ENCODE measurements at places on chromosomes 13 and 19. TPM values are rescaled to one million over a fixed set of nuclear protein-coding genes. Genes with fewer than 3 reads are reported as not detected.

LILRA1 gene
- 0.27 TPM for total RNA-seq

DNA sequence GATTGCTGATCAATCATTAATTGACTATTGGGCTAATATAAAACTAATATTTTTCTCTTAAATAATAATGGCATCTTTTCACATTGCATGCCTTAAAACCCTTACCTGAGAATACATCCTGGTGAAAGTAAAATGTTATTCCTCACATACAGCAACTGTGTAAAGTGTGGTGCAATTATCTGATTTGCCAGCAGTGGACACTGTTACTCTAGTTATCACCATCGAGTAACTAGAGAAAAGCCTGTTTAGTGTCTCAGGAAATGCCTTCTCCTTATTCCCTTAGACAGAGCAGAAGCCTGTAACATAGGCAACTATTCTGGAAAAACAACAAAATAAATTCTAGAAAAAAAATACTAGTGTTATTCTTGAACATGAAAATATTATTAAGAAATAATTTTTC, 459.8 kb downstream of the FGF14 start:
- no peak overlapping the region for H3K27ac ChIP-seq
- H3K36me3 ChIP-seq: no peaks in the 10 kb centered on the region
- H3K4me1 ChIP-seq: no peaks in the 10 kb centered on the region
- no peak for DNase-seq
- H3K27me3 ChIP-seq: no peaks in the 10 kb centered on the region

DNA sequence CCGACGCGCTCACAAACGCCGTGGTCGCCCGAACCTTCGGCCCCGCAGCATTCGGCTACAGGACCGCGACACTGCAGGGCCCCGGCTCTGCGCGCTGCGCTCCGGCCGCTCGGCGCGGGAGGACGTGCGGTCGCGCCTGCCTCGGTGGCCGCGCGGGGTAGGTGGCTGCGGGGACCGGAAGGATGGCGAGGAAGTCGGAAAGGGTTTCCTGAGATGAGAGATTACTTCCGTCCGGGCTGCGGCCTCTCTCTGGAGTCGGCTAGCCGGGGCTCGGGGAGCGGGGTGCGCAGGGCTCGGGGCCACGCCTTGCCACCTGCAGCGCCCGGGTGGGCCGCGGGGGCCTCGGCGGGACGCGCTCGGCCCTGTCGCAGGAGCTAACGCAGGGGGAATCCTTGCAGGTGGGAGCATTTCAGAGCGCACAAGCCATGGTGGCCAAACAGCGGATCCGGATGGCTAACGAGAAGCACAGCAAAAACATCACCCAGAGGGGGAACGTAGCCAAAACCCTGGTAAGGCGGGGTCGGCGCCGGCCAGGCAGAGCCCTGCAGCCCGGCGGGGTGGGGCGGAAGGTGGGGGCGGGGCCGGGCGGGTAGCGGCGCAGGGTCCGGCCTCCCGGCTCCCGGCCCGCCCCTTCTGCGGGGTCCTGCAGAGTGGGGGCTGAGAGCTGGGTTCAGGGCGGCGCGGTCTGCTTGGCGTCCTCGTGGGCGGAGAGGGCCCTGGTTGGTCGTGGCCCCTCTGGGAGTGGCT, at the start of gene SERP2:
Gene SERP2, plus strand, starts transcription at position 224 of the 747 bp plus-strand sequence. Its CDS starts 202 bp downstream, at position 426.
- peaks cover 2% of the 10 kb centered on the region for H3K4me1 ChIP-seq
- no peak within 1 kb of the TSS for H3K27ac ChIP-seq
- H3K27me3 ChIP-seq: peaks cover 9% of the 10 kb centered on the region
- no peak for DNase-seq

DNA sequence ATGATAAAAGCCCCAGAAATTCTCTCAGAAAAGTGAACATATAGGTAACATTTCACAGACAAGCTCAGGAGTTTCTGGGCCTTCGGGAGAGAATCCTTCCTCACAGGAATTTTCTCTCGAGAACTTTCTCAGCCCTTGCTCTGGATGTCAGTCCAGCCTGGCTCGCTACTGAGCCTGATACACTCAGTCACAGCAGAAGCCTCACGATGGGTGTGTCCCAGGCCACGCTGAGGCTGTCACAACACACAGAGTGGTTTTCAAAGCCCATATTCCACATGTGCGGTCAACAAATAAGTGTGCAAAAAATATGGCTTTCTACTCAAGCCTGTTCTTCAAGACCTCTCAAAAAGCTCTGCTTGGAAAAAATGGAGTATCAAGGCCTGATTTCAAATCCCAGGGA, 31.5 kb upstream of the MEDAG start:
- no peak overlapping the region for H3K4me3 ChIP-seq
- H3K27me3 ChIP-seq: no peaks in the 10 kb centered on the region
- H3K27ac ChIP-seq: no peak overlapping the region

GRCh38 chr19:30546332-30546731, 174.1 kb downstream of the ZNF536 start:
- no peak for DNase-seq
- no peak overlapping the region for H3K27ac ChIP-seq
- no peaks in the 10 kb centered on the region for H3K4me1 ChIP-seq

DNA sequence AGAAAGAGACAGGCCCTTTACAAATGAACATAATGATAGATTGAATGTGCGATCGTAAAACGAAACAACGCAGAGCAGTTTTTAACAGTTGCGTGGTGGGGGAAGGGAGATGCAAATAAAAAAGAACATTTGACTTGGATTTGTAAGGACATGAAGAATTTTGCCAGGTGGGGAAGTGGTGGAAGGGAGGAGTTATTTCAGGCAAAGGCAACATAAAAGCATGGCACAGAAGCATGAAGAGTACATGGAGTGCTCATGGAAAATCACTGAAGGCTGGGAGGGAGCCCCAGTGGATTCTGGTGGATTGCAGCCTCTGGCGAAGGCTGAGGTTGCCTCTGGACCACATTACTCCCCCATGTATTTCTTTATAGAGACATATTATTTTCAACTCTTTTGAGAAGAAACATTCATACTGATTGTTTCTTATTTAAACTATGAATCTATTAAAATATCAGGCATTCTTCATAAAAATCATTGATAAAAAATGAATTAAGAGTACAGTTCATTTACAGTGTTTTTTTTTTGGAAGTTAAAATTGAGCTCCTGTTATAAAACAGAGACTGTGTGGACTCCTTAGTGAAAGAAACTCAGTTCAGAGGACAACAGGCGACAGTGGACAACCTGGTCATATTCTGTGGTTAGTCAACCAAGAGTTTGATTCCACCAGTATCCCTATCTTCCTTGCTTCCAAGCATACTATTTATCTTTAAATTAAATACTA, 57.5 kb downstream of the STARD13 start:
- H3K27ac ChIP-seq: no peak overlapping the region
- no peaks in the 10 kb centered on the region for H3K36me3 ChIP-seq
- no peak overlapping the region for H3K4me3 ChIP-seq
- H3K27me3 ChIP-seq: no peaks in the 10 kb centered on the region

DNA sequence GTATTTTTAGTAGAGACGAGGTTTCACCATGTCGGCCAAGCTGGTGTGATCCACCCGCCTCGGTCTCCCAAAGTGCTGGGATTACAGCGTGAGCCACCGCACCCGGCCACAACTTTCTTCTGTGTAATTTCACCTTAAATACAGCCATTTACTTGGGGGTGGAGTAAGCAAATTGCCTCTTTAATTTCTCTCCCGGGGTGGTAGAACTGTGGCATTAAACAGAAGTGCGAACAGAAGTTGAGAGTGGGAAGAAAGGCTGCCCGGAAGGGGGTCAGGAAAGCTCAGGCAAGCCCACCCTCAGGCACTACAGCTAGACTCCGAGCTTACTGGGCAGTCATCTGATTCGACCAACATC, 475 bp upstream of the DNAJC15 start:
- H3K27ac ChIP-seq: peak overlapping the region; percentile 52
- peaks cover 3% of the 10 kb centered on the region for H3K36me3 ChIP-seq
- H3K4me1 ChIP-seq: peaks cover 24% of the 10 kb centered on the region
- DNase-seq: no peak

- no peaks in the 10 kb centered on the region for H3K36me3 ChIP-seq
- peaks cover 28% of the 10 kb centered on the region for H3K4me1 ChIP-seq
- H3K4me3 ChIP-seq: no peak overlapping the region
- peaks cover 66% of the 10 kb centered on the region for H3K27me3 ChIP-seq
- DNase-seq: peak; percentile 39
- H3K27ac ChIP-seq: no peak overlapping the region
These were observed 1.3 kb upstream of the SHANK1 start for GRCh38 chr19:50720921-50721381.

DNA sequence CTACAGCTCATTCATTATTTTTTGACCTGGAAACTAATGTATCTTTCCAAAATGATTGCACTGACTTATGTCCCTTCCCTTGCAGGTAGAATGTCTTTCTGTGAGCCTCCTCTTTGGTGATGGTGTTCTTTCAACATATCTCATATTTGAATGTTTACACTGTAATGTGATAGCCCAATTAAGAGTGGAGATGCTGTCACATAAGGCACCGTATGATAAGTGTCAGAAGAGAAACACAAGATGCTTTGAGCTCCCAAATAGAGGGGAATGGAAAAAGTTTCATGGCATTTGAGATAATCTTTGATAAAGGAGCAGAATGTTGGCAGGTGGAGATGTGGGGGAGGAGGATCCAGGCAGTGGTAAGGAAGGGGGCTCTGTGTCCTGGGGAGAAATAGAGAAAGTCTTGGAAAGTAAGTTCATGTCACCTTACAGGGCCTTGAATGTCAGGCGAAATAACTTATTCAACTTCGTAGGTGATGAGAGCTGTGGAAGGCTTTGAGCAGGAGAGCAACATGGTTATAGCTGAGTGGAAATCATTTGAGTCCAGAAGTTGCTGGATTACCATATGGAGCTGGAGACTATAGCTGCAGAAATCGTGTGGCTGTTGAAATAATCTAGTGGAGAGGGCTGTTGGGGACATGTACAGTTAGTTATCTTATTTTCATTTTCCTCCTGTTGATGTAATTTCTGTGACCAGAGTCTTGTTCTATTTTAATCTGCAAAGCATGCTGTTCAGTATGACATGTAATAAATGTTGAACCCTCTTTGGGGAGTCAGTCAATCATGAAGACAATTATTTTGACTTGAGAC, 10.3 kb upstream of the RNF113B start:
- H3K4me1 ChIP-seq: no peaks in the 10 kb centered on the region
- DNase-seq: no peak
- H3K36me3 ChIP-seq: no peaks in the 10 kb centered on the region
- peaks cover 3% of the 10 kb centered on the region for H3K27me3 ChIP-seq

DNA sequence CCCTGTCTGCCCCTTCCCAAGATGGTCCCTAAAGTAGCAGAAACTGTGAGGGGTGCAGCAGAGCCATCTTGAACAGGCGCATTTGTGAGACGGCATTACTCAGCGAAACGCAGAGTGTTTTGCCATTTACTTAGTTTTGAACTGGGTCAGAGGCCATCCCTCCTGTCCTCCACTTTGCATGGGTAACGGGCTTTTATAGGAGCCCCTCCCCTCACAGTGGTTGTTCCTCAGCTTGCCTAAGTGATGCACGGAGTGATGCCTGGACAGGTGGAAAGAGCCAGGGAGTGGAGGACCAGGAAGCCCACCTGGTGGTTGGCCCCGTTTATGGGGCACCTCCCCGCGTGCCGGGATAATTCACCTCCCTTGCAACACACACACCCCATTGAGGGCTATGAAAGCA, 68.0 kb upstream of the C1QTNF9 start:
- no peaks in the 10 kb centered on the region for H3K4me1 ChIP-seq
- DNase-seq: no peak
- no peak overlapping the region for H3K4me3 ChIP-seq
- no peak overlapping the region for H3K27ac ChIP-seq

Data from CD4-positive, alpha-beta T cell (primary cell).